Fibroblast of skin of abdomen (primary cell): ENCODE measurements at places on chromosomes 3 and 15.
A peak's percentile ranks its signal among the peaks of the same experiment; 100 is the strongest.

DNA sequence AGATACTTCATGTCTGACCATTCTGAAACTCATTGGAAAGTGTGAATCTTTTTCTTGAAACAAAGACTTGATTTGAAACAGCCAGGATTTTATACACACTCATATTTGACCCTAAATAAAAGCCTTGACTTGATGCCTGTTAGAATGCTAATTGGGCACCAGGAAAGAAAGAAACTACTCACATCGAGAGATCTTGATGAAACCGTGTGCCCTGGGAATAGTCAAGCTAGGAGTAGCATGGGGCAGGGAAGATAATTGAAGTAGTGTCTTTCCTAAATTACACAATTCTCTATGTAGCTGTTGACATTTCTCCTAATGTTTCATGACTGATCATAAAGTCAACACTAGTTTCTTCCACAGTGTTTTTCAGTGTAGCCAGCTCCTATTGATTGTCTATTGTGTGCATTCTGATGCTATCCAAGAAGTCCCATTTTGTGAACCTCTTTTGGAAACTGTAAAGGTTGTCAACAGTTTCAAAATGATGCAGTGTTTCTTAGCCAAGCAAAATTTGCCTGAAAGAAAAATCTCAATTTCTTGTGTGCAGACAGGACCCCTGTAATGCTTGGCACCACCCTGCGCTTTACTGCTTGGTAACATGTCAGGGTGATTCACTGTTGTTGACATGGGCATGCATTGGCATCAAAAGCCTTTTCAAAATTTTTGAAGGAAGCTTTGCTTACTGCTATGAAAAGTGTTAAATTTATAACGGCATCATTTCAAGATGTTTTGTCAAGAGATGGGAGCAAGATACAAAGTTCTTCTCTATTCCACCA lies 52.5 kb upstream of the OTOL1 start:
- DNase-seq = no peak

DNA sequence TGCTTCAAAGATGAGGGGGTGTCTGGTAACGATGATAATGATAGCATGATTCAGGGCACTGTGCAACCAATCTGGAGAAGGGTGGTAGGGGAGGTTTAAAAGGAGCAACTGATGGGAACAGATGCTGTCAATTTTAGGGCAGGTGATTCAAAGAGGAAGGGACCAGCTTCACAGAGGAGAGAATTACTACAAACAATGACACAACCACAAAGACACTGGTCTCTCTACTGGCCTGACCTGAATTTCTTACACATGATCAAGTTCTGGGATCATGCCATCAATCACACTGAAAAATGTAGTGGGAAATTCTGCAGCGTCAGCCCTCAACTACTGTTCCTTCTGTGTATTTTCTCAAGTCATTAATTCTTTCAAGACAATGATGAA lies 2.6 kb upstream of the CDV3 start:
- DNase-seq = peak; percentile 79

DNA sequence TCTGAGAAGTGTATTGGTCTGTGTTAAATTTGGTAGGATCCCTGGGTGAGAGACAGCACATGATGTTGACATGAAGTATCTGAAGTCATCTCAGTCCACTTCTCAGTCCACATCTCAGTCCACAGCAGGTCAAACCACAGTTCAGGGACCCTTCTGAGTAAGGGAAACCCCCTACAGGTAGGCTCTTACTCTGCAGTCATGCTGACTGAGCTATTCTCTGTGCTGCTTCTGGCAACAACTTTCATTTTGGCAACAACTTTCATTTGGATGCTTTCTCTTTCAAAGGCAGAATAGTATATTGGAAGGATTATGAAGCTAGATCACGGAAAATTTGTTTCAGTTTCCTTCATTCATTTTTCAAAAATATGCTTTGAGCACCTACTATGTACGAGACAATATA lies 178.2 kb upstream of the GOLIM4 start:
- no peak for DNase-seq

- DNase-seq = peak; percentile 57
Measured at GRCh38 chr3:11717768-11718636, 74.3 kb upstream of the VGLL4 start.

DNA sequence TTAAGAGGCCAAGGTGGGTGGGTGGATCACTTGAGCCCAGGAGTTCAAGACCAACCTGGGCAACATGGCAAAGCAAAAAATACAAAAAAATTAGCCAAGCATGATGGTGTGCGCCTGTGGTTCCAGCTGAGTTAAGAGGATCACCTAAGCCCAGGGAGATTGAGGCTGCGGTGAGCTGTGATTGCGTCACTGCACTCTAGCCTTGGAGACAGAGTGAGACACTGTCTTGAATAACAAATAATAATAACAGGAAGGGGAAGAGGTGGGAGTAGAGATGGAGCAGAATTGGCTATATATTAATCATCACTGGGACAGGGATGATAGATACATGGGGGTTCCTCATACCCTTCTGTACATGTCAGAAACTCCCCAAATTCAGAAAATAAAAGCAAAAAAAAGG lies 23.8 kb upstream of the NMB start:
- DNase-seq = no peak

DNA sequence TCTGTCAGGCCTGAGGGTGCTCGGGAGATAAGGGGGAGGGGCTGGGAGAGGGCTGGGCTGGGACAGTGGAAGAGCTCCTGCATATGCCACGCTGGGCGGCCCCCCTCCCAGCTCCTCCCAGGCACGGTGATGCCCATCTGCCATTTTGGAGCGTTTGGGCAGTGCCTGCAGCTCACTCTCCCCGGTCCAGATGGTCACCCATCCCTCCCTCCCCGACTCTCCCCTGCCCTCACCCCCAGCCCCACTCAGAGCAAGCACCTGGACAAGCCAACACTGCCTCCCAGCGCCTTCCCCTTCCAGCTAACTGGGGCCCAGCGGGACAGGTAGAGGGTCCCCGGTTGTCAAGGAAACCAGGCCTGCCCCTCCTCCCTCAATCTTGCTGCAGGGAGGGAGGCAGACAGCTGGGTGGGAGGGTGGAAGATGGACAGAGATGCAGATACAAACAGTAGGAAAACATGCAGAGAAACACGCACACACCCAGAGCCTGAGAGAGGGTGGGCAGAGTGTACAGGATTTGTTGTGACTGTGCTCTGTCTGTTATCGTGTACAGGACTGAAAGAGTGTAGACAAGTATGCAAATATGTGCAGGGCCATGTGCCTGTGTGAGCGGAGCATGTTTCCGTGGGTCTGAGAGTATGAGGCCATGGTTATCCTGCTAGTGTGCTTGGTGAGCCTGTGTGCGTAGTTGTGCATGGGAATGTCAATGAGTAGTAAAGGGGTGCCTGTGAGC lies 17.5 kb upstream of the CORO2B start:
- no peak for DNase-seq

DNA sequence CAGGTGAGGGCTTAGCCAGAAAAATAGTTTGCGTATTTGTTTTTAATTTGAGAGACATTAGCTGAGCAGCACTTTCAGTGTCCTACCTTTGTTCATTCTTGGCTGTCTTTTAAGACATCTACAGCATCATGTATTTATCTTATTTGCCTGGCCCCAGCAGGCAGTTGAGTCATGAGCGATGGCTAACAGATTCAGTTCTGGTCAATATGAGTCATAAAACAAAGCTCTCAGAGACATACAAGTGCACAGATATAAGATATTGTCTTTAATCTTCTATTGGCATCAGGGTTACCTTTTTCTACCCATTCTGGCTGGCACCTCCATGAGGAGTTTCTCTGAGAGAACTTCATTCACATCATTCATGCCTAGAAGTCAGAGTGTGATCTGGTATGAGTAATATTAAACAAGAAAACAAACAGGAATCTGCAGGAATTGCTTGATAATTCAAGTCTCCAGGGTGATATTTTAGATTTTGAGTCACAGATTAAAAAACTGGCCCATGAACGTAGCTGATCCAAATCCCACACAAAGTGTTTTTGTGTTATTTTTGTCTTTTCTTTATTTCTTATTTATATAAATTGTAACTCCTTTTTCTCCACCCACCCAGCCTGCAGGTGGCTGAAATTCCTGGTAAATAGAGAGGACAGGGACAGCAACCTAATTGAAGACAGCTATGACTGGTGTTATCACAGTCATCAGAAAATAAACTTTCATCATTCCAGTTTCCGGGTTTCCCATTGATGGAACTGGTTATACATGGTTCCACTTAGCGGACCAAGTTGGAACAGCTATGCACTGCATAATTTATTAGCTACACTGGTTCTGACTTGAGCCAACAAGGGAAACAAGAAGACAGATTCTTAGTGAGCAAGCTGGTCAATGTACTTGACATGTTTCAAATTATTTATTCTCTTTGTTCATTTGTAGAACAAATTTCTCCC lies 47.3 kb downstream of the PLSCR2 start:
- DNase-seq = peak; percentile 61

DNA sequence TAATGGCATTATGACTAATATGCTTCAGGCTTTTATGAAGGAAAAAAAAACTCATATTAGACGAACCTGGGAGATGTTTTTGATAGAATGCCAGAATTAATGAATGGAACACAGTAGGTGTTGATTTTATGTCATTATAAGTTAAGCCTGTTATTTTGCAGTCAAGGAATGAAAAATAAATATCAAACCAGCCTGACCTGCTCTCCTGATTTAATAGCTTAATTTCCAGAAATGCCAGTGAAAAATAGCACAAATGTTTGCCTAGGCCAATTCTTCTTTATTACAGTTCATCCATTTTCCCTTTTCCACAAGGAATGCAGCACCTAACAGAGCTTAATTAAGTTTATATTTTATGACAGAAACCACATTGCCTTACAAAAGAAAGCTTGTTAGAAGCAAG lies 292.0 kb downstream of the TBL1XR1 start:
- no peak for DNase-seq

DNA sequence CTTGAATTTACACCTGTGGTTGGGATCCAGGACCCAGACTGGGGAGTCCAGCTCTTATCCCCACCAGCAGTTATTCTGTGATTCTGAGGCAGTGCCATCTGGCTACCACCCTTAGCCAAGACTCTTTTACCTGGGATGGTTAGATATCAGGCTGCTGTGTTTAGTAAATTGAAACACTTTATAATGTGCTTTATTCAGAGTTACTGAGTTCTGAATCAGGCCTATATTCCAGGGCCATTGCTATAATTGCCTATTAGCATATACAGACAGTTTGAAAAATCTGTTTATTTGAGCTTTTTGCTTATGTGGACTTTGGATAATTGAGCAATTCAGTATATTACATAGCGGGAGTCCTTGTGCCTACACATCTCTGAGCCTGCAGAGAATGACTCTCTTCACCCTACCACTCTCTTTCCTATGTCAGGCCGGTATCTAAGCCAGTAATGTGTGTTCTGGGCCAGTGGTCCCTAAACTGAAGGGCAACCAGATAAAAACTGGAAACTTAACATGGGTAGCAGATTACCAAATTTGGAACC lies 45.4 kb upstream of the TRAK1 start:
- no peak for DNase-seq

DNA sequence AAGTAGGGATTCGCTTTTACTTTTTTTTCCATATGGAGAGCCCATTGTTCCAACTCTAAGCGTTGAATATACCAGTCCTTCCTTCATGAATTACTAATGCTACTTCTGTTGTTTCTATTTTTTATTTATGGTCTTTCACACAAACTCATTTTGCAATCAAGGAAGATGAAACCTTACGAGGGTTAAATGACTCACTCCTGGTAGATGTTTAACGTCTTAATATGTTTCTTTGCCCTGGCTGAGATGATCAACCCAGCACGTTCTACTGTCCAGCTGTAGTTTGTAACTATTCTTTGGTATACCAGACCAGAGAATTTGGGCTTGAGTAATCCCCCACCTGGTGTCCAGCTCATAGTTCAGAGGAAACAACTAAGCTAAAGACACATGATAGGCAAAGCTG lies 23.1 kb downstream of the CDCP1 start:
- peak; percentile 88 for DNase-seq

GRCh38 chr15:69843900-69844304 lies 253.8 kb downstream of the TLE3 start:
- DNase-seq = no peak

GRCh38 chr3:150635526-150635925 lies 32.4 kb downstream of the SELENOT start:
- DNase-seq = no peak

DNA sequence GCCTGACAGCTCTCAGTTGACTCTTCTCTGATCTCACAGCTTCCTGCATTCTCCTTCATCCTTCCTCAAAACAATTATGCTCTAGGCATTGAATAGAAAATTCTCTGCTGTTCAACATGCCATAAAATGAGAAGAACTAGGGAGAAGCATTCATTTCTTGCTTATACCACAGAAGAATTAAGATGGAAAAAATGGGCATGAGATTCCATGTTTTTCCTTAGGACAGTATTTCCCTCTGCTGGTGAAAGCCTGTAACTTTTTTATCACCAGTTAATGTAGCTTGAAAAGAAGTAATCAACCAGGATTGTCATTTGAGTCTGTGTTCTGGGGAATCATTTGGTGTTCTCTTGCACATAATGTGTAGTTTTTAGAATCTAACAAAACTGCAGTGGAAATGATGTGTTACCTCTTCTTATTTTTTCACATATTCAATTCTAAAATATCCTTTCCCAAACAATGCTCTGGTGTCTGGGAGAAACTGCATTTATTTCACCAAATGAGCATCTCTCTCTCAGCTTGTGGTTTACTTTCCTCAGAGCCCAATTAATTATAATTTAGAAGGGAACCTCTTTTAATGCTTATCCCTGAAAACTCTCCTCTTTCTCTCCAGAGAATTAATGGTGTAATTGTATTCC lies 92.8 kb upstream of the DCBLD2 start:
- peak; percentile 63 for DNase-seq

GRCh38 chr15:98939311-98940080 lies 68.1 kb downstream of the PGPEP1L start:
- no peak for DNase-seq
